Activated CD8-positive, alpha-beta memory T cell treated with anti-CD3 and anti-CD28 coated beads for 36 hours (primary cell): ENCODE measurements at places on chromosomes 4 and X. TPM values are rescaled to one million over a fixed set of nuclear protein-coding genes. Genes with fewer than 3 reads are reported as not detected.

The ANKRD50 gene
- 0.21 TPM for total RNA-seq

The NMU gene
- 0.23 TPM for total RNA-seq

The HOPX gene
- 146 TPM for total RNA-seq

The KCNE5 gene
- total RNA-seq, result 0.71 TPM
